ENCODE measurements at places on chromosomes 3 and 15.

GRCh38 chr3:4517093-4517492, 23.9 kb downstream of the ITPR1 start:
- DNase-seq: no peak

DNA sequence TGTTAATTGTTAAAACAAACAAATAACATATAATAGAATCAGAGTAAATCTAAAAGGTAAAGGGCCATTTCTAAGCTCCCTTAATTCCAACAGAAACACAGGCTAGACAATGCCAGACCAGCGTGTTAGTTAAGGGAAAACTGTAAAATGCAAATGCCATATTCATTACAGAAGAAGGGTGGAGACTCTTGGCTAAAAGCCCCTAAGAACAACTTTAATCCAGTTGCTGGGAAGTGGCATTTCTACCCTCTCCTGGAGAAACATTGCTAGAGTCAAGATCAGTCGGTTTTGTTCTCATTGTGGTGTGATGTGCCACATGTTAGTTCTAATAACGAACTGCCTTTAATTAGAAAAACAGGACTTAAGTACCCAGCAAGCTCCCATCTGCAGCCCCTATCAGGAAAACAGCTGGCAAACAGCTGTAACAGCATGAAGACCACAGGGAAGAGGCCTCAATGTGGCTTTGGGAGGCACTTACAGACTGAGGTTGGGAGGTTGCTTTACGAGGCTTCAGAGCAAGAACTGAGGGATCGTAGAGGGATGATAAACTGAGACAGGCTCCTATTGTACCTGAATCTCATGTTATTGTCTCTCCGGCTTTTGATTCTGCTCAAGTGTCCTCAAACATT, 1134.8 kb downstream of the ROBO1 start:
- peak; percentile 11 for DNase-seq

DNA sequence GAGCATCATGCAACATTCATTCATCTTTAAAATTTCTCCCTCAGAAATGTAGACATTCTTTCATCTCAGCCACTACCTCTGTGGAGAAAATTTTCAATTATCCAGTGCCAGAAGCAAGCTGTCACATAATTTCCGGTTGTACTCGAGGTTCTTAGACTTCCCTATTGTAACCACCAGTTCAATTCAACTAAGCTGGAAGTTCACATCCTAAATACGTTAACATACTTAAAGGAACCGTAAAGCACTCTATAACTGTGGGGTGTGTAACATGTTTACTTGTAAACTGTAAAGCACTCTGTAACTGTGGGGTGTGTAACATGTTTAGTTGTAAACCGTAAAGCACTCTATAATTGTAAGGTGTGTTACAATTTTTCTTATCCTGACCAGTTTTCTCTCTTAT, 150.3 kb downstream of the PLCL2 start:
- DNase-seq: no peak

- DNase-seq: no peak
These were observed 88.6 kb downstream of the STT3B start for GRCh38 chr3:31621314-31621713.

DNA sequence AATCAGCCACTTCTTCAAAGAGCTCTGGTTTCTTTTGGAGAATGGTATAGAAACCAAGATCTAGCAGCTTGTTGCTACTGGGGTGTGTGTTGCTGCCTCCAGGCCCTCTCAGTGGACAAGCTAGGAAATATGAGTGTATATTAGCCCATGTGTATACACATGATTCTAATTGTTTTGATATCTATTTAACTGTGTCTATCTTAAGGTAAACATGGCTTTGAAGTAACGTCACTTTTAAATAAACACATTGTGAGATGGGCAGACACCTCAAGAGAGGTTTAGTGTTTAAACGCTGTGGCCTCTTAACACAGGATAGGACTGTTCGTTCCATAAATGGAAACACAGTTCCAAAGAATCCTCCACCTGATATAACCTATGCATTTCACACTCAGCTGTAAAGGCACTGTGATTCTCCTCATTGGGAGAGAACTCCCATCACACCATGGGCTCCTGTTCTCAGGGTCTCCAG, 87.0 kb downstream of the GMPS start:
- DNase-seq: no peak

- DNase-seq: no peak
These were observed 21.4 kb downstream of the CCR1 start for GRCh38 chr3:46186471-46187340.

DNA sequence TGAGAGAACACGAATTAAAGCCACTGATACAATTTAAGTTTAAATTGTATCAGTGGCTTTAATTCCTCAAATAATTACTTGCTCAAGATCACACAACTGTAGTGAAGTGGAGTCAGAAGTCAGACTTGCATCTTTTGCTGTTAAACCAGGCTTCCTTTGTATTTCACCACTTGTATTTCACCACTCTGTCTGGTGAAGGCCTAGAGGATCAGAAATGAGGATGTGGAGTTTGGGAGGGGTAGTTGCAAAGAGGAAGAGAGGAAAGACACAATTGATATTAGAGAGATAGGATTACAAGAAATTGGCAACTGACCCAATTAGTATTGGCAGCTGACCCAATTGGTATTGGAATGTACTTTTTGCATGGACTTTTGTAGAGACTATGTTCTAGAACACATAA, 288.1 kb upstream of the GPR149 start:
- DNase-seq: no peak

- no peak for DNase-seq
These were observed 199.8 kb downstream of the TCF12 start for GRCh38 chr15:57118013-57118799.

DNA sequence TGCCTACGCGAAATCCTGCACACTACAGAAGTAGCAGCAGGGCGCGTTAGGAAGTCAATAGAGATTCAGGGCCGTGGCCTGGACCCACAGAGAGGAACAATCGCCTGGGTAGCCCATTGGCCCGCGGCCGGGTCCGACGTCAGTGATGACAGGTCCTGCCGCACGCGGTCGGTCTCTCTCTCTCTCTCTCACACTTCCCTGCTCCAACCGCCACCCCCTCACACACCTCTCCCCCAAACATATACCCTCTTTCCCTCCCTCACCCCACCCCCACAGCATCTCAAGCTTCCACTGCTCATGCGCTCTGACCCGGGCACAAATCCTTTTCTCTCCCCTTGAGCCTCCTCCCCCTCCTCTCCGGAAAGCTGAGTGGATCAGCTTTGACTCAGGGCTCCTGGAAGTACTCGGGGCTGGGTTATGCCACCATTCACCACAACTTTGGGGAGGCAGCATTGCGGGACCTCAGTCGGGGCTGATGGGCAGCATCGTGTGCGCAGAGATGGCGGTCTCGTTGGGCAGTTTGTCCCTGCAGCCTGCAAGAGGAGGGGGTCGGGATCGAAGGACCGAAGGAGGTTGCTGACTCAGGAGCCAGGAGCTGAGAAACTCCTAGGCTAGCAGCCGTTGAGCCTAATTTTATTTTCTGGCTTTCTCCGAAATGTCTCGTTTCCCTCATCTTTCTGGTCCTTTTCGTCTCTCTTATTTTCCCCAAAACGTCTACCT, 9.0 kb downstream of the ZIC4 start:
- DNase-seq: peak; percentile 6

DNA sequence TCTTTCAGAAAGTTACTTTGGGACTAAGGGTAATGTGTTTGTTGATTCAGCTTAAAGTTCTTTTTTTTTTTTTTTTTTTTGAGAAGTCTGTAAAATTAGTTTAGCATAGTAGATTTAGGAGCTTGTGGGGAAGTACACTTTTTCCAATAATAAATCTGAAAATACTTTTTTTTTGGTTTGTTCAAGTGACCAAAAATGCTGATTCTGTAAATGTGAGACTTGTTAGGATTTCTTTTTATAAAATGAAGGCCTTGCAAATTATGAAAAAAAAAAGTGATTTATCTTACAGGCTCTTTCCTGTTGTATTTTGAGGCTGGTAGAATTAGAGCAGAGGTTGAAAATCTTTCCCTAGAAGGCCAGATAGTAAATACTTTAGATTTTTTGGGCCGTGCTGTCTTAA, 7.6 kb downstream of the OXNAD1 start:
- DNase-seq: no peak

- DNase-seq: no peak
These were observed 32.9 kb downstream of the ALCAM start for GRCh38 chr3:105399611-105400010.

DNA sequence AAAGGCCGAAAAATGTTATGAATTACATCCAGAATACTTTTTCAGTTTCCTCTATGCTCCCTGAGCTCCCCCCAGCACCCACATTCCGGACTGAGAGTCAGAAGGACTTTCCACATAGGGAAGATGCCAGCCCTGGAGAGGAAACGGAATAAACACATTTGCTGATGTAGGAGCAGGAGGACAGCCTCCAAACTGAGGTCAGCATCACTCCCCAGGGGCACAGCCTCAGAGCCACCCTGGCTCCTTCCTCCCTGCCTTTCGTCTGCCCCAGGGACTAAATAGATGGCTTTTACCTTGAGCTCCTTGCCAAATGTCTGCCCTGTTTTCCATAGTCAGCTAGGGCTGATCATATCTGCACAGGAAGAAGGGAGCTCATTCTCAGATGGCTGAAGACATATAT, 22.6 kb upstream of the SLCO2A1 start:
- no peak for DNase-seq

- DNase-seq: no peak
These were observed 40.7 kb downstream of the SUMF1 start for GRCh38 chr3:4426261-4426781.

DNA sequence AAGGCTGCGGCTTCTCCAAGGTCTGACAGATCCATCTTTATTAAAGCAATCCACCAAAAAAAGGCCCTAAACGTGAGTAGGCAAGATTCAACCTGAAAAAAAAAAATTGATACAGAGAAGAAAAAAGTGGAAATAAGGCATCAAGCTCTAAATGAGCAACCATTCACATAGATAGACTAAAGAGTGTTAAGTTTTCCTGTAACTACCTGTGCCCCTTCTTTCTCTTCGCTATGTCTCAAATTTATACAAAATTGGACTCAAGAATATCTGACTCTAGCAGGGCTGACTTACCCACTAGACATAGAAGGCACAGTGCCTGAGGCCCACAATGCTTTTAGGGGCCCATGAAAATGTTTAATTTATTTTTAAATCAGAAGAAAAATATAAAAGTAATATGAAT, at the start of gene MYH15:
Gene MYH15, minus strand, starts transcription at position 101 of the 400 bp plus-strand sequence. Its CDS starts 66 bp downstream, at position 35.
- DNase-seq: no peak

- DNase-seq: no peak
These were observed 286.9 kb downstream of the NFKBIZ start for GRCh38 chr3:102136183-102136582.

- no peak for DNase-seq
These were observed 332.3 kb downstream of the THSD4 start for GRCh38 chr15:71447328-71448250.

DNA sequence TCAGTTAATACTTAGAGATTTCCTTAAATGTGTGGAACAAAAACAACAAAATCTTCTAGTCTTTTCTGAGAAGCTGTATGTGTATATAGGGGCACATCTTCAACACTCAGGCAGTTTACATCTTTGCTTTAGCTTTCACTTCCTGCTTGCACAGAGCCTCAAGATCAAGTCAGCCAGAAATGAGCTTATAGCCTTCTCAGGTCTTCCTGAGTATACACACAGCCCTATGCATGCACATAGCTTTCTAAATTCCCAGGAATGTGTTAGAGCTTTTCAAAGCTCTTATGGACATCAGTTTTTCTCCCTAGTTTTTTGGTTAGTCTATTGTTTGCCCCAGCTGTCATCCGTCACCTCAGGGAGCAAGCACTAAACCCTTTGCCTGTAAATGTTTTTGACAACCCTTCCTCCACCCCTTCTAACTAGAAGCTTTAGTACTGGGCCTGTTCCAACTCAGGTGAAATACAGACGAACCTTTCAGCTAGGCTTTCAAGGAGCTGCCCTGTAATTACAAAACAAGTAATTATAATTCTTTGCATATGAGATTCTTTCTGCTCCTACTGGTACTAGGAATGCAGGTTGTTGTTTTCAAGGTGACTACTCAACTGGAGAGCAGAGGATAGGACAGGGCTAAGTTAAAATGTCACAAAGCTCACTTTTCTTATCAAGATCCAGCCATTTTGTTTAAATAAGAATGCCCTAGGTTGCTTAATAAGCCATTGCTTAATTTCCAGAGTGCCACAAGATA, 22.6 kb upstream of the MTMR10 start:
- no peak for DNase-seq

GRCh38 chr3:171239757-171240503, 213.4 kb upstream of the SLC2A2 start:
- DNase-seq: no peak

GRCh38 chr3:119298565-119298941, 4.4 kb downstream of the ARHGAP31 start:
- DNase-seq: no peak

GRCh38 chr3:11539218-11539617, 104.5 kb downstream of the VGLL4 start:
- DNase-seq: no peak

- DNase-seq: no peak
These were observed 194.0 kb upstream of the FEZF2 start for GRCh38 chr3:62567097-62568021.

DNA sequence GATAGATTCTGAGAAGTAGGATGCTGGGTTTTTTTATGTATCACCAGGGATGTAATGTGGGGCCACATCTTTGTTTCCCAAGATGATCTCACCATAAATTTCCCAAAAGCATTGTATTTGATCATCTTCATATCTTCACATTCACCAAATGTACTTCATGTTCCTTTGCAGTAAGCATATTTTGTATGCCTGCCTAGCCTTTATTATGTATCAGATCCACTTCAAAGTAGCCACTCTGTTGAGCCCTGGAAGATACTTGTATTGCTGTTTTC, 14.2 kb upstream of the GATM start:
- no peak for DNase-seq
